ENCODE measurements at places on chromosomes 3 and 15.

DNA sequence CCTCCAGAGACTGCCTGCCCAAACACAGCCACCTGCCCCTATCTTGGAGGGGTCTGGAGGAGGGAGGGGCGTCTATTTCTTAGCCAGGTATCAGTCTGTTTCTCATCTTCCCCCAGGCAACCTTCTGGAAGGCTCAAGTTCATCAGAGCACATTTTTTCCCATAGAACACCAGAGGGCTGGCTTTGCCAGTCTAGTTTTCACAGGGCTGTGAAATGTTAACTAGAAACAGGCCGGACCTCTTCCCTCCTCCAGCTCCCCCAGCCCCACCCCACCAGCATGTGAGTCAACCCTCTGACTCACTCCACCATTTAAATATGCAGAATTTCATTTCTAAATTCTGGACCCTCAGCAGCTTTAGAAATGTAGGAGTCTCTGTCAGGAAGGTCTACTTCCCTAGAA, 66.9 kb downstream of the SLCO2A1 start:
- no peak for DNase-seq

DNA sequence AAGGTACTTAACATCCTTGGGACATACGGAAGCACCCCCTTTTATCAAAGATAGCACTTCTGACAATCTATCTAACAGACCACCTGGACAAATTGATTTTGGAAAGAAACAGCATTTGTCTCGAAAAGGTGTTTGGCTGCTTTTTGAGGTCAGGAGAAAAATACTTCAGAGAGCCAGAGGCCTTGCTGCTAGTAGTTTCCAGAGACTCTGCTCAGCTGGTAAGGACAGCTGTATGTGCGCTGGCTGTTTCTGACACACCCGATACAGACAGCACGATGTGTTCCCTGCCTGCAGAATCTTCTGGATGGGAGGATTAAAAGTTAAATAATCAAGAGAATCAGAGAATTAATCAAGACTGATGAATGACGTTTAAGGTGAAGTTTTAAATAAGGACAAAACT, 15.6 kb upstream of the GYG1 start:
- no peak for DNase-seq

GRCh38 chr3:25911525-25912295, 121.8 kb downstream of the OXSM start:
- DNase-seq, result no peak

DNA sequence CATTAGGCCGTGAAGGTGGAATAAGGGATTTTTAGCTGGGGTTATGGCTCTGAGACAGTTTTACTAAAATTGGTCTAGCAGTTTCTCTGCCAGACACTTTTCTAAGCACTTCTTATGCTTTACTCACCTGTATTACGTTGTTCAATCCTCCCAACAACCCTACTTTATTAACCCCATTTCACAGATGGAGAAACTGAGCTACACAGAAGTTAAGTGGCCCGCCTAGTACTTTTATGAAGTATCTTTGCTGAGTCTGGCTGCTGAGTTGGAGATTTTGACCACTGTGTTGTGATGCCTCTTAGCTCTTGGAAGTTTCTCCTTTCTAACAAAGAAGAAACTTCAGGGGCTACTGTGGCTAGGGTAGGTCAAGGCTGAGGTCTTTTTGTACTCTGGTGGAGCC, 11.5 kb downstream of the LIMD1 start:
- no peak for DNase-seq

DNA sequence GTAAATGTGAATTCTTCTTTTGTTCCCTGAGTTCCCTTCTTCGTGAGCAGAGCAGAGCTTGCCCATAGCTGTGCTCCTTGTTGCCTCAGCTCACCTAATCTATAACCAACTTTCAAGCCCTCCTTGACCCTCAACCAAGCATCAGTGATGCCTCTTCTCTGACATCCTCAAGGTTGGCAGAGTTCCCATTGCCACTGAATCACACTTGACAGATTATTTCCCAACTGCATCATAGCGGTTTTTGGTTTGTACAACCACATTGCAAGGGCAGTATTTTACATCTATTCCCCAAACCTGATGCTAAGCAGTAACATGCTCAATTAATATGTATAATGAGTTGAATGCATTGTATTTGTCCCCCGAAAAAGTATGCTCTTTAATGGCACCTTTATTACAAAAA, 133.0 kb upstream of the SNTN start:
- no peak for DNase-seq

DNA sequence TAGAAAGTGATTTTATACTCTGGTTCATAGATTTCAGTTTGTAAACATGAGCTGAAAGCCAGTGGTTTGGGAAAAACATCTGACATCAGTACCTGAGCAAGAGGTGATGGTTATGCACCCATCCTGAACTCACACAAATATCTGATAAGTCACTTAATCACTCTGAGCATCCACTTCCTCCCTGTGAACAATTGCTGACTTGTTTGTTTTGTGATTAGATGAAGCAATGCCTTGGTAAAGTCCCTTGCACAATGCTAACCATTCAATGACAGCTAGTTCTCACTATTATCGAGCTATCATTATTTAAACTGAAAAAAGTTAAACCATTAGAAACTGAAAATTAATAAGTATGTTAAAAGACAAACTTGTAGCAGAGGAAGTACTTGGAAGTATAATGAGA, 303.0 kb downstream of the PLOD2 start:
- no peak for DNase-seq

DNA sequence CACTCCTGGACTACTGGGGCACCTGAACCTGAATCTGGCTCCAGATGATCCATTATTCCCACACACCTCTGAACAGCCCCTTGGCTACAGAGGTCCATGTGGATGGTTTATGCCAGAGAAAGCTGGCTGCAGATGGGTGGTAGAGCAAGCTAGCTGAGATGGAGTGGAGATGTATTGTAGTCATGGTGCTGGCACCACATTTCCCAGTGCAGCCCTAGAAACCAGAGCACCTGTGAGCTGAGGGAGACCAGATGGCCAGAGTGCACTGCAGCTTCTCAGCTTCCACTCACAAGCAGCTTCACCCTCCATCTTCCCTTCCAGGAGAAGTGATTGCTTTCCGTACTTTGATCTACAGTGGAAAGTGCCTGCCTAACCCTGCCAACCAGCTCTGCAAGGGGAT, 29.9 kb downstream of the RBP1 start:
- no peak for DNase-seq

DNA sequence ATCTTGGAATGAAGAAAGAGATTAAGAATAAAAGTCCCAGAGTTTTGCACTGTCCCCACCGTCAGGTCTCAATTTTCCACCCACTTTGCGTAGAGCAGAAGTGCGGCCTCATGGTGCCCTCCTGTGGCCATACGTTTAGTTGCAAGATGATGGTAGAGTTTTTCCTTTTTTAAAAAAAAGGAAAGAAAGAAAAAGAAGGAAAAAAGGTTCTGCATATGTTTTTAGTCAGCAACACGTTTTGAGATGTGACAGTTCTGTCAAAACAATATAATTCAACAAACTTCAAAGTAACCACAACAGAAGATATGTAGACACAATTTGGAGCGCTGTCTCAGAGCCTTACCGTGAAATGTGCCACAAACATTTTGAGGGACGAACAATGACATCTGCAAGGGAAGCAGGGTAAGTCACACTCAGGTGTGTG, 24.6 kb downstream of the EBLN2 start:
- DNase-seq, result no peak

GRCh38 chr3:133570139-133570936, 3.1 kb upstream of the CDV3 start:
- no peak for DNase-seq

- peak; percentile 36 for DNase-seq
Measured at GRCh38 chr3:40169983-40170382, 139.5 kb upstream of the EIF1B start.

DNA sequence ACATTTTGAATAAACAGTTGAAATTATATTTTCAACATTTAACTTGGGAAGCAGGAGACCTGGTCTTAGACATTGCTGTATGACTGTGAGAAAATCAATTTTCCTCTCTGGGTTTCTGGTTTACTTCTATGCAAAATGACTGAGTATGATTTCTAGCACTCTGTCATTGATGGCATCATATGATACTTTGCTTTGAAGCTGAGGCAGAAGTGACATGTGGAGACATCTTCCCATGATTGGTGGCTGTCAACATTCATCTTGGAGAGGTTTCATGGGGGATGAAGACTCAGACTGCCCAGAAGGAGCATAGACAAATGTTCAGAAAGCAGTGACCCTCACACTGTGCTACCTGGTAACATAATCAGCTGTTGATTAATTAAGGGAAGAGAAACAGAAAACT, 477.9 kb downstream of the PDCD6IP start:
- no peak for DNase-seq

- no peak for DNase-seq
Measured at GRCh38 chr3:149243540-149243939, 21.9 kb upstream of the CP start.

DNA sequence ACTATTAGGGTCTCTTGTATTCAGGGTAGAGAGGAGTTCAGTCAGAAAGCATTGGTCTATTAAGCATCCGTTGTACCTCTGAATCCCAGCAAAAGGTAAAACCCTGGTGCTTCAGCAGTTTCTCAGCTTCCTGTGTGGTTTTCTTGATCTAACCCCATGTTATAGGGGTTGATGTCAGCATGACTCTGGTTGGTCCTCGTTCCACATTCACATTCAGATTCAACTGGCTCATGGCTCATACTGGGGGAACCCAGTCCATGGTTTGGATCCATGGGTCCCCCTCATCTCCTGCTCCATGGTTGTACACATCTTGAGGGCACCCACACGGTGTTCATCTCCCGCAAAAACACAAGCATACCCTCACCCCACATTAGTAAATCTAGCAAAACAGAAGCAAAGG, 47.7 kb upstream of the C2CD4B start:
- no peak for DNase-seq

- DNase-seq, result no peak
Measured at GRCh38 chr15:46441294-46442062, 806.6 kb downstream of the SQOR start.

GRCh38 chr3:175108613-175109151, 249.5 kb downstream of the NAALADL2 start:
- DNase-seq, result no peak

DNA sequence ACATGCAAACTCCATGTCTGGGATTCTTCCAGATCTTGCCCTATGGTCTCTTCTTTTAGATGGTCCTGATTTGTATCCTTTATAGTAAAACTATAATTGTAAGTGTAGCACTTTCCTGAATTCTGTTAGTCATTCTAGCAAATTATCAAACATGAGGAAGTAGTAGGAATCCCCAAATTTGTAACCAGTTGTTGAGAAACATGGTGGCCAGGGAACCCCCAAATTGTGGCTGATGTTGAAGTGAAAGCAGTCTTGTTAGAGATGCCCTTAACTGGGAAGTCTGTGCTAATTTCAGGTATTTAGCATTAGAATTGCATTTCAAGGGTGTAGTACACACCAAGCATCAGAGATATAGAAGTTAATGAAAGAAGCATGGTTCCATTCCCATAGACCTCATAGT, 180.4 kb upstream of the STT3B start:
- no peak for DNase-seq

DNA sequence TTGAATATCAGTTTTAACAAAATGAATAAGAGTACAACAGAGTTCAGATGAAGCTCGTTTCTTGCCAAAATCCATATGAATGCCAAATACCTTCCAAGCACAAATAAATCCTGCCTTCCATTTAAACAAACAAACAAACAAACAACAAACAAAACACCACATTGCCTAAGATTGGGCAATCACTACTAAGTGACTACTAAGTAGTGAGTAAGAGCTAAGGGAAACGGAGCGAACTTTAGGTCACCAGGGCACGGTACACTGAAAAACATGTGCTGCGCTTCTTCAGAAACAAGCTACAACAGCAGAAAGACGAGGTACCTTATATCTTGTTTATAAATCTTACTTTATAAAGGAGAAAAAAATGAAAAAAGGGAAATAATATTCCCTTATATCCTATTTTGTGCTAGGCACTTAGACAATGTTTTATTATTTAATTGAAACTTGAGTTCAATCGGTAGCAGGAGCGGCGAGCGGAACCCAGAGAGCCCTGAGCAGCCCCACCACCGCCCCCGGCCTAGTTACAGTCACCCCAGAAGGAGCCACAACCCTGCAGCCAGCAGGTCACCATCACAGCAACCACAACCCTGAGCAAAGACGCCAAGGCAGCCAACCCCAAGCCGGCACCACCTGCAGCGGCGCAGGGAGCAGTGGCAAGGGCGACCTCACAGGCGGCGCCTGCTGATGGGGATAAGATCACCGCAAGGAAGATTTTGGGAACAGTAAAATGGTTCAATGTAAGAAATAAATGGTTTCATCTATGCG, 216.9 kb downstream of the ZBTB20 start:
- DNase-seq, result no peak

DNA sequence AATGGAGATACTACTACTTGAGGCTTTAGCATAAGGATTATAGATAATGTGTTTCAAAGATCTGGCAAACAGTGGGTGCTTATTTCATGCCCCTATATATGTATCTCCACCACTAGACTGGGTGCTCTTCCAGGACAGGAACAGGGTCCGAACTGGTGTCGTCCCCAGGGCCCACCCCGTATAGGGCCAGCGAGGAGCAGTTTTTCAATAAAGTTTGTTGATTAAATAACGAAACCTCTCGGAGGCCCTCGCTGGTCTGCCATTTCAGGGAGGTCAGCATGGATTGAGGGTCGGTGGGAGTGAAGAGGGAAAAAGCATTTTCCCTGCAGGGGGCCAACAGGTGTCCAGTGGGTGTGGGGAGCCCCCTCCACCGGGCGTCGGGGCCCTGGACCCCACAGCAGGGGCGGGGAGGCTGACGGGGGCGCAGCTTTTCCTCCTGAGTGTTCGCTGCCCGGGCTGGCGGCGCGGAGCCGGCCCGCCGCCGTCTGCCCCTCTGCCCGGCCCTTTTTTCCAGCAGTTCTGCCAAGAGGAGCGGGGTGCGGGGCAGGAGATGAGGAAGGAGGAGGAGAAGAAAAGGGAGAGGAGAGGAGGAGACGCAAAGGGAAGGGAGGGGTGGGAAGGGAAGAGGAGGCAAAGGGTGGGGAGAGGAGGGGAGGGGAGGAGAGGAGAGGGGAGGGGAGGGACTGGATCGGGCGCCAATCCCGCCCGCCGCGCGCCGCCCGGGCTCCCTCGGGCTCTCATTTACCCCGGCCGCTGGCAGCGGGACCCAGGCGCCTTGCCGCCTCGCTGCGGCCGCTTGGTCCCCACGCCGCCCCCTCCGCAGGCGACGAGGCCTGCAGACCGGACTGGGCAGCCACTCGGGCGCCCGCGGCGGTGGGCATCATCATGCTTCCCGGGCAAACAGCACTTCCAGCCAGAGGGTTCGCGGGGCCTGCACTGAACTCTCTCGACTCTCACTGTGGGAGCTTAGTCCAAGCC, 66.3 kb downstream of the ISG20 start:
- no peak for DNase-seq

GRCh38 chr3:177119829-177120228, 77.5 kb downstream of the TBL1XR1 start:
- no peak for DNase-seq

DNA sequence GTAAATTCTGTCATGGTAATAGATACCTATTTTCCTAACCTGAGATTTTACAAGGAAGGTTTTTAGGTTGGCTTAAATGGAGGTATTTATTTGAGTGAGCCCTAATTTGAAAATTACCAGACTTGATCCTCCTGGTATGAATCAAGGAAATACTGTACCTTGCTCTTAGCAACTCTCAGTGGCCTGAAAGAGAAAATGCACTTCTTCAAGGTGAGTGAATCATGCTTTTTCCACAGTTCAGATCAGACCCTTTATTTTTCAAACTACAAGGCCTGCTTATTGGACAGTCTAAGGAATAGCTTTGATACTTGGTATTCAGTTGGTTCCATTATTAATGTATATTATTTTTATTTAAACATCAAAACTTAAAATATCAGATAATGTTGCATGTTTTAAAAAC, 15.4 kb downstream of the FEM1B start:
- DNase-seq, result no peak

GRCh38 chr15:57537072-57537471, 54.6 kb upstream of the MYZAP start:
- DNase-seq, result no peak

Measured in GM19239 (cell line).